ENCODE measurements at places on chromosomes 12 and 14.

GRCh38 chr14:92499234-92499633 lies 14.3 kb upstream of the RIN3 start:
- no peak for ATAC-seq

- ATAC-seq, result no peak
Measured at GRCh38 chr14:99333841-99334635, 62.0 kb upstream of the BCL11B start.

DNA sequence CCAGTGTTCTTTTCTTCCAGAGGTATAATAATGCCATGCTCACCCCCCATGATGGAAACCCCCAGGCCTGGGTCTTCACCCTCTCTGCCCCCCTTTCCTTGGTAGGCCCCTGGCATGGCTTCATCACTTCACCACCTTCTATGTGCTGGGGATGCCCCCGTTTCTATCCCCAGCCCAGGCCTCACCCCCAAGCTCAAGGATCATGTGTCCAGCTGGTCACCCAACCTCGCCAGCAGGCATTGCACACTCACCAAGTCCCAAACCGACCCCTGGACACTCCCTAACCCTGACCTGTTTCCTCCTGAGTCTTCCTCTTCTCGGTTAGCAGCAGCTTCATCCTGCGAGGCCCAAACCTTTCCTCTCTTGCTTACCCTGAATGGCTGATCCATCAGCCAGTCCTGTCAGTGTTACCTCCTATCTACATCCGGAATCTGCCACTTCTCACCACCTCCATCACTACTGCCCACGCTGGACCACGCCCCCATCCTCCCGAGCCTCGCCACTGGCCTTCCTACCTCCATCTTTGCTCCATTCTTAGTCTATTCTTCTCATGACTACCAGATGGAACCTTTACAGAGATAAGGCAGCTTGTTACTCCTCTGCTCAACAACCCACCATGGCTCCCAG lies 69.0 kb downstream of the MVK start:
- no peak for ATAC-seq

- ATAC-seq, result no peak
Measured at GRCh38 chr12:64682572-64683277, 72.4 kb downstream of the RASSF3 start.

GRCh38 chr12:132529906-132530305 lies 40.0 kb downstream of the FBRSL1 start:
- no peak for ATAC-seq

DNA sequence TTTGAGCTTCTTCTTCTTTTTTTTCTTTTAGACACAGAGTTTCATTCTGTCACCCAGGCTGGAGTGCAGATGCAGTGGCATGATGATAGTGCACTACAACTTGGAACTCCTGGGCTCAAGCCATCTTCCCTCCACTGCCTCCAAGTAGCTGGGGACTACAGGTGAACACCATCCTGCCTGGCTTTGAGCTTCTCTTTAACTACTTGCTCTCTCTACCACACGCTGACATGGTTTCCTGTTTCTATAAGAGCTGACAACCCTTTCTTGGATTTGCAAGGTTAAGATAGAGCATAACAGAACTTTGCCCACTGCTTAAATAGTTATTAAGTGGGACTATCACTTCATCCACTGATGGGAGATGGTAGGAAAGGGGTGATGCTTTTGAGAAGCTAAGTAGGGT lies 82.4 kb upstream of the SLC38A2 start:
- ATAC-seq, result no peak

DNA sequence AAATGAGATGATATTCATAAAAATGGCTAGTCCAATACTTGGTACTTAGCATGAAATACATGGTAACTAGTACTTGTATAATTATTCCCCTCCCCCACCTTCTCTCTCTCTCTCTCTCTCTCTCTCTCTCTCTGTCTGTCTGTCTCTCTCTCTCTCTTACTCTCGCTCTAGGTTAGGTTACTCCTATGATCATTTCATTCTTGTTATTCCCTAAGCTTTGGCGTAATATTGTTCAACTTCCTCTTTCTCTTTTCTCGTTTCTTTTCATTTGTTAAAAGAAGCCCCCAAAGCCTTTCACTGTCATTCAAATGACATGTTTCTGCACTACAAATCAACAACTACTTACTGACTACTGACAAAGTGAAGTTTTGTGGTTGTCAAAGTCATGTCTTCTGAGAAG lies 89.8 kb downstream of the GRIP1 start:
- no peak for ATAC-seq

DNA sequence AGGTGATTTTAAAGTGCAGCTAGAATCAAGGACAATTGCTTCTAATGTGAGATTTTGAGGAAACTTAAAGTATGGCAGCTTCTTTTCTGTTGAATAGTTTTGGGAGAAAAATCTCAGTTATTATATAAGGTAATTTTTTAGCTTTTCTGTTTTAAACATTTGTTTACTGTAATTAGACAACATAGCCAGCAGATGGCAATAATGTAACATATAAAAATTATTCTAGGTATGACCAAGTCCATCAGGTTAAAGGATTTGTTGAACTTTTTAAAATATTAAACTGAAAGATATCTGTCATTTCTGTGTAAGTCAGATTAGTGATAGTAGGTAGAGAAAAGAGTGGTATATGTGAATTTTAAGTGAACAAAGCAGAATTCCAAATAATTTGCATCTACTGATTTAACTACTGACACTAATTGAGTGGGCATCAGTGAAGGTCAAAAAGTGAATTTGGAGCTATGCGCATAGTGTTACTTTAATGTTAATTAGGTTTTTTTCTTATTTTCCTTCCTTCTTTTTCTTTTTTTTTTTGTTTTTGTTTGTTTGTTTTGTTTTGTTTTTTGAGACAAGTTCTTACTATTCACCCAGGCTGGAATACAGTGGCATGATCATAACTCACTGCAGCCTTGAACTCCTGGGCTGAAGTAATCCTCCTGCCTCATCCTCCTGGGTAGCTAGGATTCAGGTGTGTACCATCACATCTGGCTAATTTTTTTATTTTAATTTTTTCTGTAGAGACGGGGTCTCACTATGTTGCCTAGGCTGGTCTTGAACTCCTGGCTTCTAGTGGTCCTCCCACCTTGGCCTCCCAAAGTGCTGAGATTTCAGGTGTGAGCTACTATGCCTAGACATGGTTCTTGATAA lies 18.6 kb downstream of the PRORP start:
- ATAC-seq, result no peak

DNA sequence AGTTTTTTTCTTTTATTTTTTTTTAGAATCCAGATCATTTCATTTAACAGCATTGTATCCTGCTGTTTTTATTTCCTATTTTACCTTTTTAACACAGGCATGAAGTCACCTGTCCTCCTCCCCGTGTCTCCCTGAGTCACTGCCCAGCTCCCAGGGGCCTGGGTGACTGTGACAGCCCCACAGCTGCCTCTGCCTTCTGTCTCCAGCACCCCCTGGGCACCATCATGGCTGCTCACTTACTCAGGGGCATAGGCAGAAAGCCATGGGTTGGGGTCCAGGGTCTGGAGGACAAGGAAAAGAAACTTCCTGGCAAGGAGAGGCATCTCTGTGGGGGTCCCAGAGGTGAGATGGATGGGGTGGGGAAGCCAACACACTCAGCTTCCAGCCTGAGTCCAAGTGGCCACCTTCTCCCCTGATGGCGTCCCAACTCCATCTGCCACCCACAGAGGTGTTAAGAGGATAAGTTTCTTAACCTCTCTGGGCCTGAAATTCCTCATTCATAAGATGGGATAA lies 25.3 kb downstream of the TMEM63C start:
- no peak for ATAC-seq

DNA sequence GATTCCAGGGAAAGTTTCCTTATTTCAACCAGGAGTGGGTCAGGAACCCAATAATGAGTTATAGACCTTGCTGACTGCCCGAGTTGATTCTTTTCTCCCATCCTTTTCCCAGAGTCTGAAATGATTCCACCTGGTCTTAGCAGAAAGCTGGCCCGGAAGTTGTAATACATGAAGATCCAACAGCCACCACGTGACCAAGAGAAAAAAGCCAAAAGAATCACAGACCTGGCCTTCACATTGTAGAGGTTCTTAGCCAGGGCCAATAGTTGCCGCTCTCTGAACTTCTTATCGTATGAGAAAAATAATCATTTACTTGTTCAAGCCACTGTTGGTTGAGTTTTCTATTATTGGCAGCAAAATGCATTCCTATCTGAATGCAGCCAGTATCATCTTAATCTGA lies 161.2 kb upstream of the HMGA2 start:
- no peak for ATAC-seq

- ATAC-seq, result no peak
Measured at GRCh38 chr12:19510461-19510860, 71.2 kb downstream of the AEBP2 start.

DNA sequence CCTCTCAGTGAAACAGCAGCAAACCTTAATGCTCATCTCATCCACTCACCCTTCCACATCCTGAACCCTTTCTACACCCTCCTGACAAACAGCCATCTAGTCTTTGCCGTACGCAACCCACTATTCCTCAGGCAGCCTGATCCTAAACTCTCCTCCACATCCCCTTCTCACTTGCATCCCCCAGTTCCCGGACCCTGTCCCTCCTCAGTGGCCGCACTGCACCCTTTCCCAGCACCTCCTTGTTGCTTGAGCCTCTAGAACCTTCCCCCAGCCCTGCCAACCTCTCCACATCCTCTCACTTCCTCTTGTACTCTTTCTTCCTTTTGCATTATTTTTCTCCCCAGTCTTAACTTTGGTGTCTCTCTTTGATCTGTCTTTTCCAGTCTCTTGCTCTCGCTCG lies 42.9 kb downstream of the IQSEC3 start:
- ATAC-seq, result no peak

DNA sequence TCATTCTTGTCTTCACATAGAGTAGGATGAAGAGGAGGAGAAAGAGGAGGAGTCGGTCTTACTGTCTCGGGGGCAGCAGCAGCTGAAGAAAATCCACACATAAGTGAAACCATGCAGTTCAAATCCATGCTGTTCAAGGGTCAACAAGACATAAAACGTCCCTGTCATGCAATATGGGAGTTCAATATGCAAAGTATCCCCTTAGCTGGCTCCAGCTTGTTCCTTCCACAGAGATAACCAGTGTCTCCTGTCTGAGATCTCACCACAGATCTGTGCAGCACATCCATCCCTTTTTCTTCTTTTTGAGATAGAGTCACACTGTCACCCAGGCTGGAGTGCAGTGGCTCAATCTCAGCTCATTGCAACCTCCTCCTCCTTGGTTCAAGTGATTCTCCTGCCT lies 357.5 kb downstream of the GALC start:
- no peak for ATAC-seq
